Left hindlimb (tissue), 1 donor: ENCODE measurements at places on chromosomes 3 and 15.
A peak's percentile ranks its signal among the peaks of the same experiment; 100 is the strongest.

DNA sequence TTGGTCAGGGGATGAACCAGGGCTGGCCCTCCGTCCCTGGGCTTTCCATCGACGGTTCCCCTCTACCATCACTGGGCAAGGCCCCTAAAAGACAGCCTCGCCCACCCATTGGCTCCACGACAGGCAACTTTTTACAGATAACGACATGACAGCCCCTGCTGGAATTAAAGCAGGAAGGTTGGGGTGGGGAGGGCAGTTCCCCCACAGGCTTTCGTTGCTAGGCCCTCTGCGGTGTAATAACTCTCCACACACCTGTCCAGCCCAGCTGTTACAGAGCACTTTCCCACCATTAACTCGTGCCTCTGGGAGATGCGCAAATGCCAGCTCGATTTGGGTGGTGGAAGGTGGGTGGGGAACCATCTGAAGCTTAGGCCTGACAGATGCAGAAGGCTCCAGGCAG lies 264.2 kb upstream of the TLE3 start:
- DNase-seq = no peak

DNA sequence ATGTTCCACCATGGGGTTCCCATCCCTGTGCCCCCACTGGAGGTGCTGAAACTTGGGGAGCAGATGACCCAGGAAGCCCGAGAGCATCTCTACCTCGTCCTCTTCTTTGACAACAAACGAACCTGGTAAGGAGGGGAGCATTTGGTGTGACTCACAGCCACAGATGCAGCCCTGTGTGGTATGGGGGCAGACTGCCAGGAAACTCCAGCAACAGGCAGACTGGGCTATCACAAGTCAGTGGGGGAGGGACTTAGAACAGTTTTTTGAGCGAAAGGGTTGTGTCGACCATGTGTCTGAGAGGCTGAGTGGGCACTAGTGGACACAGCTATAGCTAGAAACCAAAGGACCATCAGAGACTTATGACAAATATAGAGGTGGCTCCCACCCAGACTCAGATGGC lies 3.4 kb upstream of the OGG1 start:
- DNase-seq = no peak

- DNase-seq = no peak
Measured at GRCh38 chr3:146307456-146307725, 56.5 kb upstream of the PLSCR4 start.

DNA sequence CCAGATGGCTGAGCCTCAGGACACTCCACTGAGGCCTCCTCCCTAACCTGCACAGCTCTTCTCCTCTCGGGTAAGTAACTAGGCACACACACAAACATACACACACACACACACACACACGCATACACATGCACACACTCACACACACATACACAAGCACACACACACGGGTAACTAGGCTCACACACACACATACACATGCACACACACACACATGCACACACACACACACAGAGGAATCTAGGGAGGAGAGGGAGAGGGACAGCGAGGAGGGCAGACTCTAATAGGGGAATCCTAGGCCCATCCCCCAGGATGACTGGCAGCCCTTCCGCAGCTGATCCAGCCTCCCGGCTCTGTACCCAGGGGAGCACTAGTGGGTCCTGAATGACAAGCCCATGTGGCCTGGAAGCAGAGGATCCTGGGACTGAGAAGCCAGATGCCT lies 177.4 kb upstream of the LINGO1 start:
- peak; percentile 78 for DNase-seq

GRCh38 chr15:40812721-40813425 lies 5.6 kb upstream of the DNAJC17 start:
- no peak for DNase-seq

DNA sequence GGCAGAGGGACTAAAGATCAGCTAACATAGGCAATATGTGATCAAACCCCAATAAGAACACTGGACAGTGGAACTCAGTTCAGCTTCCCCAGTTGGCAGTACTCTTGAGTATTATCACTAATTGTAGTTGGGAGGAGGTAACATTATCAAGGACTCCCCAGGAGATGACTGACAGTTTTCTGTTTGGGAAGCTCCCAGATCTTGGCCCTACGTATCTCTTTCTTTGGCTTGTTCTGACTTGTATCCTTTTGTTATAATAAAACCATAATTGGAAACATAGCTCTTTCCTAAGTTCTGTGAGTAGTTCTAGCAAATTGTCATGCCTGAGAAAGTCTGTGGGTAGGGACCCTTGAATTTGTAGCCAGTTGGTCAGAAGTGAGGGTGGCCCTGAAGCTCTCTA lies 316.4 kb downstream of the ZNF621 start:
- DNase-seq = no peak

DNA sequence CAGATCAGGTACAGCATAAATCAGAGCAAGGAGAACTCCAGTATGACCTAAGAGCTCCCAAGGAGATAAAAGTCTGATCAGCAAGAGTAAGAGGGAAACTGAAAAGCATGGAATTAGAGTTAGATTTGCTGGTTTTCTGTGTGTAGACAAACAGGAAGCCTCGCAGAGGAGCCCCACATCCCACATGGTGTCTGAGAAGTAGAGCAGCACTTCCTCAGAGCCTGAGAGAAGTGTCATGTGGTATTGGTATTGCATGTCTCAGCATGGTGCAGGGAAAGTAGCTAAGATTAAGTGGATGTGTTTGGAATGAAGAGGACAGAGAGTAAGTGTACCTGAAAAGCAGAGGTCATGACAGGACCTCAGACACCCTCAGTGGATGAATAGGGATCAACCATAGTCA lies 175.4 kb upstream of the GBE1 start:
- no peak for DNase-seq
